SJCRH30 (cell line): ENCODE measurements at places on chromosomes 1 and 21. TPM values are rescaled to one million over a fixed set of nuclear protein-coding genes. Genes with fewer than 3 reads are reported as not detected.

The PRRX1 gene
- total RNA-seq = 0.73 and 1.1 TPM in 2 replicates

The MCOLN2 gene
- total RNA-seq = 1.6 and 2.4 TPM in 2 replicates

The FNDC10 gene
- 1.5 and 1.9 TPM in 2 replicates for total RNA-seq

The CYP2J2 gene
- total RNA-seq = 1.9 and 2.6 TPM in 2 replicates

The SPATA17 gene
- 0.03 and 0.49 TPM in 2 replicates for total RNA-seq

The DDAH1 gene
- total RNA-seq = 80.3 and 80.9 TPM in 2 replicates

The TRABD2B gene
- total RNA-seq = 1.1 and 1.3 TPM in 2 replicates

The F11R gene
- total RNA-seq = not detected in 2 replicates

- DNase-seq = peak; percentile 71
These were observed 10.9 kb downstream of the ADAMTS1 start for GRCh38 chr21:26834181-26834905.

GRCh38 chr1:234302354-234302962, 70.8 kb upstream of the COA6 start:
- no peak for DNase-seq

GRCh38 chr1:2529784-2530512, at the start of gene HES5:
HES5 (minus strand) TSS chr1:2530263; CDS start chr1:2530164, 99 bp downstream.
- no peak for DNase-seq

GRCh38 chr1:203828002-203828401, 32.6 kb downstream of the ZBED6 start:
- no peak for DNase-seq

- no peak for DNase-seq
These were observed 347.2 kb downstream of the NPHP4 start for GRCh38 chr1:5645135-5645399.

GRCh38 chr1:3566003-3566885, 45.1 kb downstream of the MEGF6 start:
- DNase-seq = no peak

DNA sequence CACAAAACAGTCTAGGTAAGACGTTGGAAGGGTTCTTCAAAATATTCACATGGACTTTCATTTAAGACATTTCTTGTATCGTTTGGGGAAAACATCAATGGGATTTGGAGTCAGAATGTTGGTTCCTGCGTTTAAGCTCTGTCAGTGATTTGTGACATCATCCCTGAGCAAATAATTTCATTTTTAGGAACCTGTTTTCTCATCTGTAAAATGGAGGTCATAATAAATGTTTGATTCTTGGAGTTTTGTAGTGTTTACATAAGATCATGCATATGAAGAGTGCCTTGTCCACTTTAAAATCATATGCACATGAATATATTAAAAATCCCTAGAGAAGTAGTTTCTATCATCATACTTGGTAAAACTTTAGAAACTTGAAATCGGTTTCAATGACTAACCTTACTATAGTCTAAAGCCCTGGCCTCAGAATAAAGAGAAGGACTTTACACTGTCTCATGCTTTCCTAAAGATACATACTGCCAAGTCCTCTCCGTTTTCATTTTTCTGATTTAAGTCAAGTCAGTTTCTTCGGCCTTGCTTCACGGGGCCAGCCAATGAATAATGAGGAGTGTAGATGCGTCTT, 178.4 kb downstream of the ADSS2 start:
- no peak for DNase-seq

GRCh38 chr1:119083980-119084379, 56.5 kb downstream of the WARS2 start:
- DNase-seq = no peak

DNA sequence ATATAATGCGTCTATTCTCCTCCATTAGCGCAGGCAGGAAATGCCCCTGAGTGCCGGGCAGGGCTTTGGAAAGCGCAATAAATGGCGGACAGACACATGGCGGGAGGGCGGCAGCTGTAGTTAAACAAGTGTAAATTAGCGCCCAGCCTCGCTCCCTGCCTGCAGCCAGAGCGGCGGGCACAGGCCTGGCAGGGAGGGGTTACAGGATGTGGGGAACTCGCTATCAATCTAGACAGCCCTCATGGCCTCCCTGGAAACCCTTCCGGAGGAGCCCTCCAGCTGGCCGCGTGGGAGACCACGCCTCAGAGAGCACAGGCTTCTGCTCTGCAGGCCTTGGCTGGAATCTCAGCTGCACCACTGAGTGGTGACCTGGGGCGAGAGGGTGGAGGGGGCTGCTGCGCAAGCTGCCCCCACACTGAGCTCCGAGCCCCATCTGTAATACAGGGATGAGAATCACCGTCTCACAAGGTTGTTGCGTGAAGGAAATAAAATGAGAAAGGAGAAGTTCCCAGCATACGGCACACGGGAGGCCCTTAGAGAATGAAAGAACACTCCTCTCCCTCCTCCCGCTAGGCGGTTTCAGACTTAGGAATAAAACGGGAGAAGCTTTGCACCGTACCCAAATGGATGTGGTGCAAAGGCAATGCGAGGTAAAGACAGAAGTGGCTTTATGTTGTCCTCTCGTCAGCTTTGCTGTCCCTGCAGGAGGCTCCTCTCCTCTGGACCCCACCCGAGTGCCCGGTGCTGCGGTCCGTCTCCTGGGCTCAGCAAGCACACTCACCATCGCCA, 167.2 kb upstream of the POU3F1 start:
- no peak for DNase-seq

DNA sequence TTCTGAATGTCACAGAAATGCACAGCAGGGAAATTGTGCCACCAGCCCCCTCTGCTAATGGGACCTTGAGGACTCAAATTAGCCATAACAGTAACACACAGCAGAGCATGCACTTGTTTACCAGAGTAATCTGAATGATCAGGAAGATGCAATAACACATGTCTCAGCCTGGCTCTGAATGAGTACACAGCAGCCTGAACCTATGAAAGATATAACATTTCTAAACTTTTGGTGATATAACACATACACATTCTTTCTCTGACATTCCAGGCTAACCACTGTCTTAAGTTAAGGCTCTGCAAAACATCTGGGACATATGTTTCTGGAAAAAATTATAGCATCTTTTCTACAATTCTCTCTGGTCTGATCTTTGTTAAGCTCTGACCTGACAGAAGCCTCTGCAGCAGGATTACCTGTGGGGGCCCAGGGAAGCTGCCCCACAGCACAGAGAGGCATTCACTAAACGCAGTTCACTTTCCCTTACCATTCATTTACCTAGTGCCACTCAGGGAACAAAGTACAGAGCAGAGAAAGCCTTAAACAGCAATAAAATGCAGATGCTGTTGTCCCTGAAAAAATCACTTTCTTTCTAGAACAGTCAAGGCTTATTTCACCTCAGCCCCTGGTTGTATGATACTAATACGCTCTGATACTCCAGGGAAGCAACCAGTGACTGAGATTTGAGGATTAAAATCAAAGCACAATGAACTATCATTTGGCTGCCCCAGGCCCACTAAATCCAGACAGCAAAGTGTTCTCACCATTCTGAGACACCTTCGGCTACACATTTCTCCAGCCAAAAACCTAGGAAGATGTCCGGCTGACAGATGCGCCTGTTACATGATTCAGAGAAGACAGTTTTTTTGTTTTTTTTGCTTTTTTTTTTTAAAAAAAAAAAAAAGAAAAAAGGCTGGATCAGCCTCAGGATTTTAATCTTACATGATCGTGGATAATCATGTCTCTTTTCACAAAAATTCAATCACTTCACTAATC, 54.0 kb upstream of the CNN3 start:
- no peak for DNase-seq

- DNase-seq = no peak
These were observed 67.1 kb upstream of the PTGFRN start for GRCh38 chr1:116842654-116843053.

DNA sequence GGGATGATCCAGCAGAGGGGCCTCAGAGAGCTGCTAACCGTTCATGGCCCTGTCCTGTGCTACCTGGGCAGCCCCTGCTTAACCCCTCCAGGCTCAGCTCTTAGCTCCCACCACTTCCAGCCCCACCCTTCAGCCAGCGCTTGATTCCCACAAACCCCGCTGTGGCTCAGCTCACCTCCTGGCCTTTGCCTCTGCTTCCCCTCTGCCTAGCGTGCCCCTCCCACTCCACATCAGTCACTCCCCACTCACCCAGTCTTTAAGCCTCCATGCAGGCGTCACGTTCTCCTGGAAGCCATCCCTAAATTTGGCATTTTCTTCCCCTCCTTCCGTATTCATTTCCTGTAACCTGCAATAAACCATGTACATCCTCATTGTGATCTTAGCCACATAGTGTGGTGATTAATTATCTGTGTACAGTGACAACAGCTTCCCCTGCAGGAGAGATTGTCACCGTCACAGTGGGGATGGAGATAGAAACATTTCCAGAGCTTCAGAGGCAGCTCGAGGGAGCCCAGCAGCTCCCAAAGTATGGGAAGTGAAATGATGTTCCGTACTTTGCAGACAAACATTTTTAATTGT, 65.5 kb downstream of the EPHB2 start:
- no peak for DNase-seq
